ENCODE measurements at places on chromosomes 6 and 20.

DNA sequence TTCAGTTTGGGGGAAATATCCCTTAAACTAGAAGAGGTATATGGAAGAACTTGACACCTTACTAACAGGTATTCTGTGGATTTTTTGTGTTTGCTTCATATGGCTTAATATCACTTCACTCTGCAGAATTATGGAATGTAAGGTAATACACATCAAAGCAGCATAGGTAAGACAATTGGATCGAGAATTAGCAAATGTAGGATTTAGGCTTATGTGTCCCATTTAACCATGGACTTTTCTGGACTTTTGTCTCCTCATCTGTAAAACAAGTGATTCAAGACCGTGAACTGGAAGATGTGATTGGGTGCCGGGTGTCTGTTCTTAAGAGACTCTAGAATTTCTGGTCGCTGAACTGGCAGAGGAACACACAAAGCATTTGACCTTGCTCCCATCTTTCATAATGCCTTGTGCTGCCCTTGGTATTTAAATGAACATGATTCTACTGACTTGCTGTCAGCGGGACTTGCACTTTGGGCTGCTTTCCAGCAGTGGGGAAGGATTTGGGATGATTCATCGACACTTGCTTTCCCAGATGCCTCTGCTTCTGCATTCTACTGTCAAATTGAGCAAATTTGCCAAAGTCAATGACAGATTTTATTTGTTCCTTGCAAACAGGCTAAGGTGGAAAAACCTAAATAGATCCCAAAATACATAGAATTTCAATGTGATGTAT lies 199.8 kb downstream of the PLCB1 start:
- no peak for DNase-seq

DNA sequence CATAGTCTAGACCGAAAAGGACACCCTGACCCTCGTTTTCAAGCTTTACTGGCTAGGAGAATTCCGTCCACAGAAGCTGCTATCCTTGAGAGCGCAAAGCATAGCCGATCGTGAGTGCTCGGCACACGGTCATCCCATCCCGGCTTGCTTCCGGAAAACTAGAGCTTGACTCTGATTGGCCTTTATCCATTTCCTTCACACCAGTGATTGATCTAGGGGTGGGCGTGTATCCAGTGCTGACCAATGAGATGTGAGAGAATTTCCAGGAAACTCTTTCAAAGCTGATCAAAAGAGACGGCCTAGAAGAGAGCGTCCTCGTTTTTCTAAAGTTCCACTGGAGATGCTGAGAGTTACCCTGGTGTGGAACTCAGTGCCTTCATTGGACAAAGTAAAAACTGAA lies 41.0 kb upstream of the NFATC2 start:
- DNase-seq: no peak

DNA sequence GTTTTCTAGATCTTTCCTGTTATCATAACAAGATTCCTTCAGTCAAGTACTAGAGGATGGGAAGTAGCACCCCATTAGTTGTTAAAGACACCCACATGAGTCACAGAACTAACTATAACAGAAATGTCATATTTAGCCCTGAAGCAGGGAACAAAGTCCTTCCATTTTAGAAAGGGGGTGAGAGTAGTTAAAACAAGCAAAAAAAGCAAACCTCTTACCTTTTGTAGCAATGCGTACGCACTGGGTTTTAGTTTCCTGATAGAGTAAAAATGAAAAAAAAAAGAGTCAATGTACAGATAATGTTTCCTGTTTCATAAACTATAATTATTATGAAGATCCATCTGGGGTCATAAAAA lies 163.7 kb upstream of the THEMIS start:
- no peak for DNase-seq

DNA sequence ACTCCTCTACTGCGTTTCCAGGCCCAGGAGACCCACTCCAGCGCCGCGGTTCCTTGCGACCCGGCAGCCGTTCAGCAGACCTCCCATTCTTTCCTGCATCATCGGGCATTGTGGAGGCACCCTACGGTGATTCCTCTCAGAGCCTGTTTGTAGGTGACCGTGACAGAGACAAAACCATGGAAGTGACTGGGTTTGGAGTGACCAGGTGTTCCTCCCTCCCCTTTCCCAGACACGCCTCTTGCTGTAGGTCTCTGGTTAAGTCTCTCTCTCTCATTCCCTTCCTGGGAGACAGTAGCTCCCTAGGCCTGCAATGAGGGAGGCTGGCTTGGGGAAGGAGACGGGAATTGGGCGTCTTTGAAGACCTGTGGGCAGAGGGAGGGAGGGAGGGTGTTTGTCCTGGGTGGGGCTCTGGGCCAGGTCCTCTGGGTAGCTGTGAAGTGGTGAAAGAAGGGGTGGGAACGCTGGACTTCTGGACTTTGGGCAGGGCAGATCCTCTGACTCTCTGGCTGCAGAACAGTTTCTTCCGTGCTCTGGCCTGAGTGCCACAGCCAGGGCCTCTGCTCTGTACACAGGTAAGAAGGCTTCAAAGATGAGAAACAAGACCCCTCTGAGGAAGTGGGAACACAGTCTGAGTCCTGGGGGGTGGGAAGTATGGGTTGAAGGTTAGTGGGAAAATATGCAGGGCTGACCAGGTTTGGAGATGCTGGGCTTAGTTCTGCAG lies 763 bp downstream of the KLC4 start:
- no peak for DNase-seq

GRCh38 chr6:78530208-78530607 lies 337.1 kb upstream of the IRAK1BP1 start:
- DNase-seq: no peak

DNA sequence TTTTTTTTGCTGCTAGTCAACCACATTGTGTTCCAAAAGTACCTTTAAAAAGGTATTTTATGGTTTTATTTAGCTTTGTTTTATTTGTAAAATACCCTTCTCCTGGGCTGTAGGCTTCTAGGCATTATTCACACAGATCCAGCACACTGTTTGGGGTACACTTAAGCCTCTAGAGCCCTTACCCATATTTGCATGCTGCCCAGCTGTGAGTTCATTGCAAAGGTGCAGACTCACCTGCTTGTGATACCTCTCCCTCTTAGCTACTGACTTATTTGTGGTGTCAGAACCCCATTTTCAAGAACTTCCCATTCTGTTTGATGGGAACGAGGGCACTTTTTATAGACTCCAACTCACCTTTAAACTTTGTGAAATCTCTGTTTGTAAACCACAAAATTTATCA lies 69.8 kb downstream of the RIN2 start:
- DNase-seq: no peak

DNA sequence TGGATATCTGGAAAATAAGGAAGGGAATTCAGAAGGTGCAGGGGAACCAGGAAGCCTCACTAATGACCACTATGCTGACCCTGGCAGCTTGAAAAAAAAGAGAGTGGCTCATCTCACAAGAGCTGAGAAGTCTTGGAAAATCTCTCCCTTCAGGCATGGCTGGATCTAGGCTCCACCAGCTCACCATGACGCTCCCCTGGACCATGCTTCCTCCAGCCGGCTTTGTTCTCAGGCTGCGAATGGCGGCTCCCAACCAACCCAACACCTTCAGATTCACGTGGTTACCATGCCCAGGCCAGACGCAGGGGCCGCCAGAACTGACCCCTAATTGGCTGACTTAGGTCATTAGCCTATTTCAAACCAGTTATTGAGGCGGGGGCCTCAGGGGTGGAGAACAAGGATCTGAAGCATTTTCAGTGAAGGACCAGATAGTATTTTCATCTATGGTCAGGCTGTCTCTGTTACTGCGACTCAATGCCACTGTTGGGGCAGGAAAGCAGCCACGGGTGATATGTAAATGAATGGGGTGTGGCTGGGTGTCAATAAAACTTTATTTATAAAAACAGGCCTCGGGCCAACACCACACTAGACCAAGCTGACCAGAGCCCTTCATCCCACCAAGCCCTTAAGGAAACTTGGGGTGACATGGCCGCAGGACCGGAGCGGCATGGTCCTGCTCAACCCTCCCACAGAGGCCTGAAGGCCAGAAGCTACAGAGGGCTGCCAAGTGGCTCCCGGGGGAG lies 159.7 kb downstream of the TAF4 start:
- DNase-seq: no peak

GRCh38 chr6:17600527-17601385 lies 654 bp downstream of the FAM8A1 start:
- DNase-seq: peak; percentile 60

DNA sequence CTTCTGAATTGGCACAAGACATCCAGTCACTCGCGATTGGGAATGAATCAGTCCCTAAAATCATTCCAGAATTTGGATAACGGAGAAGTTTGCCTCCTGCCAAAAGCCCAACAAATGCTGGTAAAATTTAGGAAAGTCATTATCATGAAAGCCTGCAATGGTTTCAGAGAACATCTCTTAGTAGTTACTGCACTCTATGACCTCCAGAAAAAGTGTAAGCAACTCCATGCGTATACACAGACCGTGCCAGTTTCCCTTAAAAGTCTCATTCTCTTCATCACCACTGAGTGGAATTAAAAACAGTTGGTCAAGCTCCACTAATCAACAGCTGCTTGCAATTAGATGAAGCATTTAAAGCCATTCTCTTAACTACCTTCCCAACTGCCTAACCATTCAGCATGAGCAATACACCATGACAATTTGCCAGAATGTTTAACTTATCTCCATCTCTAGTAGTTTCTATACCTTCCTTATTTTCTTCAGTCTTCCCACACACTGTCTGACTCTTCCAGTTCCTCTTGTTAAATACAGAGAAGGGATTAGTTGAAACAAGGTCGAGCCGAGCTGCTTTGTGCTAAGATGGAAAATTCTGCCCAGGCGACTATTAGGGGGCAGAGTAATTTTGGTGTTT lies 183.6 kb upstream of the PRDM1 start:
- DNase-seq: no peak

GRCh38 chr6:63742060-63742459 lies 106.5 kb downstream of the PHF3 start:
- DNase-seq: no peak

- DNase-seq: no peak
Observed at GRCh38 chr20:23255716-23256385, 94.7 kb upstream of the NXT1 start.

DNA sequence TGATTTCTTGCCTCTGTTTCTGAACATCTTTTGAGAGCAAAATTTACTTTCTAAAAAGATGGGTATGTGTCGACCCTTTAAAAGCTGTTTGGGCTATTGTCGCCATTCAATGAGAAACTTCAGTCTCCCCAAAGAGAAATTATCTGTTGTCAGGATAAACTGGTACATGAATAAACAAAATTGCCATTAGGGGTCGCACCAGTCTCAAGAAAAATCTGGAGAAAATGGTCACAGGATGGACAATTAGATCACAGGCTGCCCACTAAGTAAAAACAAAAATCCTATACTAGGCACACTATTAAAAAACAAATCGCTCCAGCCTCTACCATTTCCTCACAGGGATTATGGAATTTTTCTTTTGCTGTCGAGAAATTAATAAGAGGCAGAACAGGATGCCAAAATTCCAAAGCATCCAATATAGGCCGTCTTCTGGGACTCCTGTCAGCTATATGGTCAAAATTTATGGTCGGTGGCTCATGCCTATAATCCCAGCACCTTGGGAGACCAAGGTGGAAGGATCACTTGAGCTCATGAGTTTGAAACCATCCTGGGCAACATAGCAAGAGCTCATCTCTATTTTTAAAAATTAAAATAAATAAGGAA lies 5.5 kb upstream of the HLA-E start:
- no peak for DNase-seq

GRCh38 chr6:102571236-102571908 lies 1177.9 kb downstream of the GRIK2 start:
- DNase-seq: no peak

- no peak for DNase-seq
Observed at GRCh38 chr20:21251278-21251677, 51.9 kb upstream of the XRN2 start.

- no peak for DNase-seq
Observed at GRCh38 chr20:46774943-46775560, 65.6 kb downstream of the SLC2A10 start.

- peak; percentile 71 for DNase-seq
Observed at GRCh38 chr6:89610149-89610642, 28.4 kb downstream of the LYRM2 start.

DNA sequence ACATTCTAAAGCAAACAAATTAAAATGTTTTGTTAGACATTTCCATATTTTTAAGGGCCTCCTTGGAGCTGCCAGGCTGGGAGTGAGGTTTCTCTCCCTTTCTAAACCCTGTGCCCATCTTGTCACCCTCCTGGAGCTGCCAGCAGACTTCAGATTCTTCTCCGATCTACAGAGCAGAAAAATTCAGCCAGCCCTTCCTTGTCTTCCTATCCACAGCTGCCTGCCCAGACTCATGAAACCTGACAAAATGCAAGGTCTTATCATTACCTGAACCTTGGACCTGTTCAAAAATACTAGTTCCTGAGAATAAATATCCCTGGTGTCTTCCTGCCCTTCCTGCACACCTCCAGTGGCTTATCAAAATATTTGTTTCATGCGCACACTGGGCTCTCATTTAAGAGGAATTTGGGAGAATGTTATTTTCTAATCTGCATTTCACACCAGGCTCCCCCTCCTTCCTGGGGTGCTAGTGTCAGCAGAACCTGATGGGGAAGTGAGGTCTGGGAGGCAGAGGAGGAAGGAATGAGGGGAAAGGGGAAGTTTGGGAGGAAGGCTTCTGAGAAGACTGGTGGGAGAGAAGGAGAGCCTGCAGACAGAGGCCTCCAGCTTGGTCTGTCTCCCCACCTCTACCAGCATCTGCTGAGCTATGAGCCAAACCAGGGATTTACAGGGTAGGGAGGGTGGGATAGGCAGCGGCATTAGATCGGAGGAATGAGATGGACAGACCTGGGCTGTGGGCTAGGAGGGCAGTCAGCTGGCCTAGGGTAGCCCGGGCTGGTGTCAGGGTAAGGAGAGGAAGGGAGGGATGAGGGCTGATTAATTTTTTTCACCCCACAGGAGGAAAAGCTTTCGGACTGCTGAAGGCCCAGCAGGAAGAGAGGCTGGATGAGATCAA lies at the start of gene AIF1:
TSS of gene AIF1 (plus strand) at position 551 of the 895 bp plus-strand sequence. CDS start at position 647, 96 bp downstream.
- no peak for DNase-seq

GRCh38 chr6:338815-339262 lies 46.6 kb downstream of the DUSP22 start:
- no peak for DNase-seq

DNA sequence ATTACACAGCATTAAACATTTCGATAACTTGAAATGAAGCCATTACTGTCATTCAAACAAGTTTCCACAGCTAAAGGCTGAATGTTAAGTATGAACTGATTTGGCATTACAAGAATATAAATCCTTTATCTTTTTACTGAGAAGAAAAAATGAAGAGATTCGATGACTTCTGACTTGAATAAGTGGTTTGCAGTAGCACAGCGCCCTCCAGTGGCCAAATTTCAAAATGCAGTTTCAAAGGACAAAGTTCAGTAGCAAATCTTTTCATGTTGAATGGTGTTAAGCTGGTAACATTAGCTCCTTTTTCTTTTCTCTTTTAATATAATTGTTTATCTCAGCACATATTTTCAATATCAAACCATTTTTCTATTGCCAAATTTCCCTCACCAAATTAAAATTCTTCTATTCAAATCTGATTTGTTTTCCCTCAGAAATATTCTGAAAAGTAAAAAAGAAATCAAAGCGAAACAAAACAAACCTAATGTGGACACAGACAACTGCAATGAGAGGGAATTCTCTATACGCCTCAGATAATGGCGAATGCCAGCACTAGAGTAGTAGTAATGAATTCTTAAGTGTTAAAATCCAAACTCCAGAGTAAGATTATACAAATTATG lies 145.7 kb downstream of the BTBD9 start:
- peak; percentile 31 for DNase-seq

- DNase-seq: no peak
Observed at GRCh38 chr6:13049666-13050254, 278.6 kb downstream of the TBC1D7 start.

Data from GM20000 (cell line).